NCI-H524 (cell line): ENCODE measurements at places on chromosomes 6 and 20.

DNA sequence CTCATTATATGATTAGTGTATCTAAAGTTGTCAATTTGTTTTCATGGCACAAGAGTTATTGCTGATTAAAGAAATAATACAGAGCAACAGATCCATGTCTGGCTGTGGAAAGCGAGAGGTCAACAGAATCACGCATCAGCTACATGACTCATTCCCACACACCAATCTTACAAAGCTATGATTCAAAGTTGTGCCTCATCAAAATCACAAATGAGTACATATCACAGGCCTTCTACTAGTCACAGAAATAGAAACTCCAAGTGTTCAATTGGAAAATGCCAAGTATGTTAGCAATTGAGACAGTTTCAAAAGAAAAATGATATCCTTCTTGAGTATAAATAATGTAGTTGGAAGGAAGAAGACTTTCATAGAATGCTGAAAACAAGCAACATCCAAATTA, 57.8 kb upstream of the NKAIN2 start:
- no peak for DNase-seq

DNA sequence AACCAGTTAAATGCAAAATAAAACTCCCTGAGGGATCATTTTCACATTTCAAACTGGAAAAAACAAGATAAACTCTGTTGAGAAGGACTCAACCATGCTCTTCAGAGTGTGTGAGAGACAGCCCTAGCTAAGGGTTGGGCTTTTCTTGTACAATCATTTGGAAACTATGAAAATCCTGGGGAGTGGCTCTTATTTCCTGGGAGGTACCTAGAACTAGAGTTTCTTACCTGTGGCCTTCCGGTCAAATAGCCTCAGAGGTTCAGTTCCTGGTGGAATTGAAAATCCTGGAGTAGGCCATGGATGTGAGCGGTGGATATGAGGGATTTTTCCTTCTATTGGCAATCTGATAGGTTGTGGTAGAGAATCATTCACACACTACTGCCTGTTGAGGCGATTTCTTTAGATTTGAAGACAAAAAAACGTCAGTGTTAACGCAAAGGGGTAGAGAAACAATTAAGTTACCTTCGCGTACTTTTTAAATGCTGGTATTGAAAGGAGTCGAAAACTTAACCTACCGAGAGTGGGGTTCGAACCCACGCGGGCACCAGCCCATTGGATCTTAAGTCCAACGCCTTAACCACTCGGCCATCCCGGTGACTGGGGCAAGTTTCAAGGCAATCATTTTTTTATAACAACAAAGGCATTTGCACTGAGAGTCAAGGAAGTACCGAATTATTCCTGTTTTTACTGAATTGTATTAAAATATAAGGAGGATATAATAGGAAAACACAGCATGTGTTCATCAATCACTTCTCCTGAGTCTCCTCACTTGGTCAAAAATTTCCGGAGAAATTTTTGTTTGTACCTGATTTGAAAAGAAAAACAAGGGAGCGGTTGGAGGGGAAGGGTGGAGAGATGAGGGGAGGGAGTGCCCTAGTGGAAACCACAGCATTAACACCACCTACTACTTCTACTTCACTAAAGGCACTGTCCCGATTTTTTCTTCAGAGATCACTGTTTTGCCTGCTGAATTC, 191.3 kb downstream of the OR2B2 start:
- DNase-seq, result peak; percentile 41

- no peak for DNase-seq
These were observed 48.9 kb downstream of the CNBD2 start for GRCh38 chr20:36017048-36017951.

DNA sequence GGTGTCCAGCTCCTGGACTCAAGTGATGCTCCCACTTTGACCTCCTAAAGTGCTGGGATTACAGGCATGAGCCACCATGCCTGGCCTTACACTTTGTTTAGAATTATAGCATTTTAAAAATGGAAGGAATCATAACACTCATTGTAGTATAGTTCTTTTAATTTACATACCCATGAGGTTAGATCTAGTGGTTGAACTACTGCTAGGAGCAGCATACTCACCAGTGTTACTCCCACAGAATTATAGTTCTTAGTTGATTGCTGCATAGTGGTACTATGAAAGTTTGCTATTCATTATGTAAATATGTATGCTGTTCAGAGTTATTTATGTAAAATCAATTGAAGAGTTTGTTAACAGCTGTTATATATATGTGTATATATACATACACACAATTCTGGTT, 85.4 kb downstream of the MYO6 start:
- no peak for DNase-seq

GRCh38 chr6:75397656-75398465, 95.7 kb downstream of the FILIP1 start:
- DNase-seq, result no peak

DNA sequence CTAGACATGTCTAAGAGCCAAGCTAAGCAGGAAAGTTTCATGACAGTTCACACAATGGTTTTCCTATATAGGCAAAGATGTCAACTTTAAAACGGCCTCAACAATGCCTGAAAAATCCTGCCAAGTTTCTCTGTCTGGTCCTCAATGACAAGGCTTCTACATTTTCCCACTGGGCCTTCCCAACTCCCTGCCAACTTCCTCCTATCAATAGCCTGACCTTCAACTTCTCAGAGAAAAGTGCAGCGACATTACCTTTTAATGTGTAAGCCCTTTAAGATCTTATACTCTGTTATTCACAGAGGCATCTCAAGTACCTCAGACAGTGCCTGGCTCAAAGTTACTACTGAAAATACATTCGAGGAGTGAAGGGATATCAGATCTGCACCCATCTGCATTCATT, 56.2 kb upstream of the BTBD3 start:
- no peak for DNase-seq

DNA sequence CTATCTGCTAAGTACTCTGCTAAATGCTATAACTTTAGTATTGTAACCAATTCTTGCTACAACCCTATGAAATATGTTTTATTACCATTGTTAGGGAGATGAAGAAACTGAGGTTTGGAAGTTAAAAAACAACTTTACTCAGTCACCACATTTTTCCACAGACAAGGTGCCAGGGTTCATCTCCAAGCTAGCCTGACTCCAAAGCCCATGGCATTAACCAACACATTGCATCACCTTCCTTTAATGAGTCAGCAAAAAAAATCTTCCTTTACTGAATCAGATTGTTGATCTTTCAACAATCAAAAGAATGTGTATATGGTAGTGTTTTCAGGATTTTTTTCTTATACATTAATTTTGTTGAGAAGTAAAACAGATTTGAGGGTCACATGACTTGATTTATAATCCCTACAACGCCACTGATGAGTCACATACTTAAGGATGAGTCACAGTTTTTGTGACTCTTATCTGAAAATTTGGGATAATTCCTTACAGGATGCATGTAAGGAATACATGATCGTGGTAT, 41.5 kb downstream of the MAN1A1 start:
- DNase-seq, result no peak

GRCh38 chr6:154001494-154002285, 37.4 kb upstream of the OPRM1 start:
- no peak for DNase-seq

- no peak for DNase-seq
These were observed 9.8 kb downstream of the ZNF335 start for GRCh38 chr20:45962031-45962755.

DNA sequence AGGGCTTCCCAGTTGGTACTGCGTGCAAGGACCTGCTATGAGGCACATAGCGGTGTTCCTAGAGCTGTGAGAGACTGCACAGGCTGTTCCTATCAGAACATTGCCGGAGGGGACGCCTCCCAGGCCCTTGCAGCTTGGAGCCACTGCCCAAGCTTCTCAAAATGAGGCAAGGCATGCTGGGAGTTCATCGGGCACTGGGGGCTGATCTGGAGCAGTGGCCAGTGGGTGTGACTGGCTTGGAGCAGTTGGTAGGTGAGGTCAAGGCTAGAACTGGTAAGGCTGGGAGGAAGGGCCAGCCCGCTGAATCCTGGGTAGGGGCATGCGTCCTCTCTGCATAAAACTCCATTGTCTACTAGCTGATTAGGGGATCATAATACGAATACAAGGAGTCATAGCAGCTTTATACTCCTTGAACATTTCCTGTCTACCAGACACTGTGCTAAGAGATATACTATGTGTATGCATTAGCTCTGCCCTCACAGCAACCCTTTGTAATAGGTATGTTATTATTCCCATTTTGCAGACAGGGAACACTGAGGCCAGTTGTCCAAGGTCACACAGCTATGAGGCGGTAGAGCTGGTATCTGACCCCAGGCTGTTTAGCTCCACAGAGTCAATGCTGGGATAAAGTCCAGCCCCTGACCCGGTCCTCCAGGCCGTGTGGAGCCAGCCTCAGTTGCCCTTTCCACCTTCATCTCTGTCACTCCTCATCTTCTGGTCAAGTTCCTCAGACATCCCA, 53.7 kb downstream of the DLGAP4 start:
- no peak for DNase-seq

DNA sequence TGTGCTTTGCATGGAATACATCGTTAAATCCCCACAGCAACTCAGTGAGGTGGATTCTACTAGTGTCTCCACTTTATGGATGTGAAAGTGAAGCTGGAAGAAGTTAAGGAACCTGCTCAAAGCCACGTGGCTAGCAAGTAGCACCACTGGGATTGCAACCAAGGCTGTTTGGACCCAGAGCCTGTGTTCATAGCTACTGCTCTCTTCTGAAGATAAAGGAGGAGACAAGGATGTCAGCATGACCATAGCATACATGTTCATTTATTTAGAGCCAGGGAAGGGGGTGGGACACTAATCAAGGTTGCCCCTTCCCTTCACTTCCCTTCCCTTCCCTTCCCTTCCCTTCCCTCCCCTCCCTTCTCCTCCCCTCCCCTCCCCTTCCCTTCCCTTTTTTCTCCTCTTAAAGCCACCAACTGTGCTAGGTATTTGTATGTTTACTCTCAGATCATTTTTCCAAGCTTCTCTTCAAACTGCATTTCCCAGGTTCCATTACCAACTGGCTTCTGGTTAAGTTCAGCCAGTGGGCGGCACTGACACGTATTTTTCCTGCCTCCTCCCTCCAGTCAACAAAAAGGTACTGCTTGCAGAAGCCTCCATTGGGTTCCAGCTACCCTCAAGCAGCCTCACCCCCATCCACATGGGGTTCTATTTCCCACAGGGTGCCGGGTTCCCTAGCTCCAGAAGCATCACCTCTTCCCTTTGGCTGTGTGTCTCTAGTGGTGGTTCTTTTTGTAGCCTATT, 134.9 kb downstream of the BCAS1 start:
- no peak for DNase-seq
